Right atrium auricular region (tissue), 2 donors: ENCODE measurements at places on chromosomes 1 and 21.
A peak's percentile ranks its signal among the peaks of the same experiment; 100 is the strongest.

GRCh38 chr1:246776923-246777322 is 52.7 kb downstream of the SCCPDH start:
- no peak overlapping the region for H3K4me3 ChIP-seq
- peak; percentile 38 for DNase-seq
- H3K27me3 ChIP-seq: no peaks in the 10 kb centered on the region
- no peak overlapping the region for H3K27ac ChIP-seq
- H3K4me1 ChIP-seq: no peaks in the 10 kb centered on the region

GRCh38 chr1:203130358-203130985 is 2.9 kb downstream of the ADORA1 start:
- H3K4me3 ChIP-seq: no peak overlapping the region
- peak overlapping the region; percentile 91 for H3K27ac ChIP-seq
- no peak for DNase-seq
- H3K27me3 ChIP-seq: no peaks in the 10 kb centered on the region
- H3K36me3 ChIP-seq: no peaks in the 10 kb centered on the region

DNA sequence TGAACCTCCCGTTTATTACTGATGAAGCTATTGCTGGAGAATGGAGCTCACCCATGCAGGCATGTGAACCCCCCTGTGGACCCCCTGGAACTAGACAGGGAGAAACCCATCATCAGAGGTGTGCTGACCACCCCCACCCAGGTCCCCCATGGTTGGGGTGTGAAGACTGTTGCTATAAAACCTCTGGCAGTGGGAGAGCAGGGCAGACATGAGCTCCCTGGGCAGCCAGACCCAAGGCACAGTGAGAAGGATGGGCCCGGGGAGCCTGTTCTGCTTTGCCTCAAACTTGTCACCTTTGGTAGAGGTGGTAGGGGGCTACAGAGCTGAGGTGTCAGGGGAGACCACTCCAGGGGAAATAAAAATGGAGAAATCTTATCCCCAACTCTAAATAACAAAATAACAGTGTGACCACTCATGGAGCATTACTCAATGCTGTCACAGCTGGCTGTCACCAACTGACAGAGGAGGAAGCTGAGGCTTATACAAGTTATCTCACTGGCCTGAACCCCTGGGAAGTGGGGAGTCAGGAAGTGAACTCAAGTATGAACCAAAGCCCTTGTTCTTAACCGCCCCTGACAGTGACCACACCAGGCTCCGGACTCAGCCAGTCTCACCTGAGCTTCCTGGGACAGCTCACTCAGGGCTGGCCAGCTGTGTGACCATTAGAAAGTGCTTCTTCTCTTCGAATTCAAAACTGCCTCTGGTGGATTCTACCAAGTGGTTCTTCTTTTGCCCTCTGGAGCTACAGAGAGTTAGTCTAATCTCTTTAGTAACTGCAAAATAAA is 698.8 kb downstream of the MATN1 start:
- H3K27me3 ChIP-seq: no peaks in the 10 kb centered on the region
- DNase-seq: no peak
- no peaks in the 10 kb centered on the region for H3K36me3 ChIP-seq
- H3K27ac ChIP-seq: no peak overlapping the region

- no peaks in the 10 kb centered on the region for H3K36me3 ChIP-seq
- DNase-seq: no peak
- no peak overlapping the region for H3K4me3 ChIP-seq
- H3K4me1 ChIP-seq: no peaks in the 10 kb centered on the region
- H3K27ac ChIP-seq: no peak overlapping the region
Observed at GRCh38 chr1:6513320-6513801, 21.9 kb upstream of the PLEKHG5 start.

DNA sequence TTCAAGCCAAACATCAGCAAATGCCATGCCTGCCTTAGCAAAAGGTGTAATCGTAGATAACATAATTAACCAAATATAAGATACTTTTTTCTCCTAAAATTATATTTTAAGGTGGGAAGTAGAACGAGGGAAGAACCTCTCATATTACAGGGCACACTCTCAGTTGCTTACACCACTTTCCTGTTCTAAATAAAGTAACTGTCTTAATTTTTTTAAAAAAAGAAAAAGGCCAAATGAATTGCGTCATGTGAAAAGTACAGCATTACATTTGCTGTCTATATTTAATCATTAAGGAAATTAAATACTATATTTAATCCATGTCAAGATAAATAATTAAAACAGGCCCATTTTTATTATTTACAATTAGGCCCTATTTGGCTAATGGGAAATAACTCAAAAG is 23.7 kb downstream of the JAK1 start:
- H3K4me3 ChIP-seq: no peak overlapping the region
- peak overlapping the region; percentile 29 for H3K27ac ChIP-seq
- no peak for DNase-seq
- H3K4me1 ChIP-seq: peaks cover 26% of the 10 kb centered on the region
- H3K36me3 ChIP-seq: no peaks in the 10 kb centered on the region
